ENCODE measurements at places on chromosomes 2 and 18. TPM values are rescaled to one million over a fixed set of nuclear protein-coding genes. Genes with fewer than 3 reads are reported as not detected.

DNA sequence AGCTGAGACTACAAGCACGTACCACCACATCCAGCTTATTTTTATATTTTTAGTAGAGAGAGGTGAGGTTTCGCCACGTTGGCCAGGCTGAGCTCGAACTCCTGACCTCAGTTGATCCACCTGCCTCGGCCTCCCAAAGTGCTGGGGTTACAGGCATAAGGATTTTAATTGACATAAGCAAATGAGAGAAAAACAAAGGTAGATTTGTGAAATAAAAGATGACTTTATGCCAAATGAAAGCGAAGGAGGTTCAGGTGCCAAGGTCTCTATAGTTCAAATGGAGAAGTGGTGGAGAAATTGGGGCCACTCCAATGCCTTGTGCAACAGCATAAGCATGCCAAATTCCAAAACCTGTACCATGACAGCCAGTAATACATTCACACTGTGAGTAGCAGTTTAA is 180.6 kb downstream of the MREG start:
- peaks cover 9% of the 10 kb centered on the region for H3K27me3 ChIP-seq
- no peak overlapping the region for H3K27ac ChIP-seq
- H3K4me3 ChIP-seq = no peak overlapping the region
- no peaks in the 10 kb centered on the region for H3K36me3 ChIP-seq
- DNase-seq = no peak
- H3K4me1 ChIP-seq = peaks cover 17% of the 10 kb centered on the region

DNA sequence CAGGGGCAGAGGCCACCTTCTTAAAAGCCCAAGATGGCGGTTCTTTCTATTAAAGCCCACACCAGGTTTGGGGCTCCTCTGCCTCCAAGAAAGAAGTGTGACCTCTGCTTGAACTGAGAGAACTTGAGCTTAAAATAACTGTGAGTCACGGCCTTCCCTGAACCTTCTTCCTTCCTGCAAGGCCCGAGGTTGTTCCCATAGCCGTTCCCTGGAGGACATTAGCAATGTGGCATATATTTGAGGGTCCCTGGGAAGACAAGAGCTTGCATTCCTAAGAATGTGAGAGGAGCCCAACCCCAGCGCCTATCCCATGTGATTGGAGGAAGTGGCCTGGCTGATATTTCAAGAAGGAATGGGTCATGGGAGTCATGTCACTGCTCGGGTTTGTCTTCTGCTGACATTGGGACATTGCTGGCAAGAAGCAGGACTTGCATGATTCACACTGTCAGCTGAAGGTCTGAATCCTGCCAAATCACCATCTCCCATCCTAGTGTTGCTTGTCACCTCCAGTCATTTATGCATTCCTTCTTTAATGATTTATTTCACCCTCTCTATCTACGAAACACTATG is 168.1 kb downstream of the TRIB2 start:
- no peaks in the 10 kb centered on the region for H3K36me3 ChIP-seq
- no peak overlapping the region for H3K27ac ChIP-seq
- DNase-seq = no peak
- no peaks in the 10 kb centered on the region for H3K27me3 ChIP-seq
- no peaks in the 10 kb centered on the region for H3K4me1 ChIP-seq

- H3K4me3 ChIP-seq = peak overlapping the region; percentile 91
- peak overlapping the region; percentile 96 for H3K27ac ChIP-seq
- peaks cover 77% of the 10 kb centered on the region for H3K36me3 ChIP-seq
- H3K4me1 ChIP-seq = peaks cover 21% of the 10 kb centered on the region
- peak; percentile 38 for DNase-seq
- H3K27me3 ChIP-seq = no peaks in the 10 kb centered on the region
These were observed 2.8 kb downstream of the CYTIP start for GRCh38 chr2:157441072-157441454.

- H3K4me1 ChIP-seq = no peaks in the 10 kb centered on the region
- no peaks in the 10 kb centered on the region for H3K36me3 ChIP-seq
- no peaks in the 10 kb centered on the region for H3K27me3 ChIP-seq
- DNase-seq = no peak
- no peak overlapping the region for H3K27ac ChIP-seq
- no peak overlapping the region for H3K4me3 ChIP-seq
These were observed 264.5 kb downstream of the MEIS1 start for GRCh38 chr2:66699416-66699792.

CYP26B1 gene
- not detected for total RNA-seq

Measured in activated CD4-positive, alpha-beta memory T cell treated with anti-CD3 and anti-CD28 coated beads, Interleukin-2, amount 10 ng/mL, durations not matched to agents 7 days and 5 days (primary cell).